Common myeloid progenitor, CD34-positive (primary cell): ENCODE measurements at places on chromosomes 5 and 9.

DNA sequence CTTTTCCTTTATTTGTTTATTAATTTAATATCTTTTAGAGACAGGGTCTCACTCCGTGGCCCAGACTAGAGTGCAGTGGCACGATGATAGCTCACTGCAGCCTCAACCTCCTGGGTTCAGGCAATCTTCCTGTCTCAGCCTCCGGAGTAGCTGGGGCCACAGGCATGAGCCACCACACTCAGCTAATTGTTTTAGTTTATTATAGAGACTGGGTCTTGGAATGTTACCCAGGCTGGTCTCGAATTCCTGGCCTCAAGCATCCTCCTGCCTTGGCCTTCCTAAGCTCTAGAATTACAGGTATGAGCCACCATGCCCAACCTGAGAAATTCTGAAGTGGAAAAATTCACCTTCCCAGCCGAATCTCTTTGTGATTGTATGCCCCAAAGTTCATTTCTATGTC is 139.4 kb upstream of the SLC12A2 start:
- H3K27me3 ChIP-seq, result no peaks in the 10 kb centered on the region
- H3K27ac ChIP-seq, result no peak overlapping the region
- H3K4me3 ChIP-seq, result no peak overlapping the region
- no peak for DNase-seq

DNA sequence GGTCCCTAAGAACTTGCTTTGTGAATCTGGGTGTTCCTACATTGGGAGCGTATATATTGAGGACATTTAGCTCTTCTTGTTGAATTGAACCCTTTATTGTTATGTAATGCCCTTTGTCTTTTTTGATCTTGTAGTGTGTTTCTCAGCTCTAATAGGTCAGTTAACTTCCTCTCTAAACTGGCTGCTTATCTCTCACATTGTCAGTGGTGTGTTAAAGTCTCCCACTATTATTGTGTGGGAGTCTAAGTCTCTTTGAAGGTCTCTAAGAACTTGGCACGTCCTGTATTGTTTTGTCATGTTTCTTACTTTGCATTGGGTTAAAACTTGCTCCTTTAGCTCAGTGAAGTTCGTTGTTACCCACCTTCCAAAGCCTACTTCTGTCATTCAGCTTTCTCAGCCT is 36.2 kb downstream of the RIC1 start:
- peaks cover 8% of the 10 kb centered on the region for H3K4me1 ChIP-seq
- no peak overlapping the region for H3K27ac ChIP-seq
- no peak for DNase-seq

DNA sequence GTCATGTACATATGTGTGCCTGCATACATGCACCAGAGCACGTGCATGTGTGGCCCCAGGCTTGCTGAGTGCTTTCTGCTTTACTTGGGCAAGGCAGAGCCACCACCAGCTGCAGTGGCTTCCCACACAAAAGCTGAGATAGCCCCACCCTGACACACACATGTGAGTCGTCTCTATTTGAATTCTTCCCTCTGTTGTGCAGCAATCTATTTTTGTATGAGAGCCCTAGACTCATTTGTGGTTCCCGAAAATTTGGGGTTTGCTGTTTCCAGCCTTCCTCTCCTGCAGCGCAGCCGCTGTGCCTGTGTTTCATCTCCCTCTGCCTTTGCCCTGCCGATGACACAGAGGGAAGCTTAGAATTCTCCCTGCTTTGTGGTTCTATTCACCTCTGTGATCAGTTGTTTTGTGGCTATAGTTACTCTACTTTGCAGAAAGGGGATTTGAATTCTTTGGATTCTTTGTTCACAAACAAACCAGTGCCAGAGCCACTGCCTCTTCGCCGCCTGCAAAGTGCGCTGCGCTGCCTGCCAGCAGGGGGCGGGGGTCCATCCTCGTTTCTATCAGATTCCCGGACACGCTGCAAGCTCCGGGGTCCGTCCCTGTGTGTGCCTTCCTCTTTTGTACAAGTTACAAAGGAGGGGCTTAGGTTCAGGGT is 95.8 kb upstream of the DAP start:
- no peak overlapping the region for H3K4me3 ChIP-seq
- no peaks in the 10 kb centered on the region for H3K36me3 ChIP-seq
- H3K27ac ChIP-seq, result no peak overlapping the region
- peaks cover 33% of the 10 kb centered on the region for H3K4me1 ChIP-seq

DNA sequence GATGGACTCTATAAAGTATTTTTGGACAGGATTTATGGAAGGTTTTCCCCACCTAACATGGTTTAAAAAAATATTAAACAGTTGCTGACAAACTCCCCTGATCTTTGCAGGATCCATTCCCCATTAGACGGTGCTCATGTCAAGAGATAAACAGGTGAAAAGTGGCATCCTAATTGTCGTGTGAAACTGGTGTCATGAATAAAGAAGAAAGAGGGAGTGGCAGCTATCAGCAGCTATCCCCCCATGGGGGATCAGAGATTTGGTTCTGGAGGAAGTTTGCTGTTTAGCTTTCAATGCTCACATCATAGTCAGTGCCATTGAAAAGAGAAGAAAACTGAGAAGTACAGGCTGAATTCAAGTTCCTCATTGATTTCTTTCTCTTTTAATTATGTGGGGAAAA is 329.3 kb upstream of the BRINP1 start:
- H3K4me3 ChIP-seq, result no peak overlapping the region
- no peaks in the 10 kb centered on the region for H3K27me3 ChIP-seq
- no peaks in the 10 kb centered on the region for H3K36me3 ChIP-seq
- H3K4me1 ChIP-seq, result no peaks in the 10 kb centered on the region
- no peak for DNase-seq
- H3K27ac ChIP-seq, result no peak overlapping the region

DNA sequence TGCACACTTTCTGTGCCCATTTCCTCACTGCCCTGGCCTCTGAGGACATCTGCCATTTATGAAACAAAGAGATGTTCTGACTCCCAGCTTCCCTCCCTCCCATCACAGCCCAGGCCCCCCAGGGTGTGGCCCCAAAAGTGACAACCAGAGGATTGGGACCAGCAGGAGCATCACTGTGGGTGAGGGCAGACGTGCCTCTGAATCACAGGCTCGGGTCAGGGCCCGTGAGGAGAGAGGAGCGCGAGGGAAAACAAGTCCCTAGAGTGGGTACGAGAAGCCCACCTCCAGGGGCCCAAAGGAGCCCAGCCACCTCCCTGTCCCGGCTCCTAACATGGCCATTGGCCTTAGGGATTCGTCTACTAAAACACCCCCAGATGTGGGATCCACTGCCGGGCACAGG is 138.0 kb upstream of the FSTL4 start:
- no peaks in the 10 kb centered on the region for H3K27me3 ChIP-seq
- no peaks in the 10 kb centered on the region for H3K36me3 ChIP-seq
- no peak for DNase-seq
- no peak overlapping the region for H3K27ac ChIP-seq
- H3K4me3 ChIP-seq, result no peak overlapping the region

DNA sequence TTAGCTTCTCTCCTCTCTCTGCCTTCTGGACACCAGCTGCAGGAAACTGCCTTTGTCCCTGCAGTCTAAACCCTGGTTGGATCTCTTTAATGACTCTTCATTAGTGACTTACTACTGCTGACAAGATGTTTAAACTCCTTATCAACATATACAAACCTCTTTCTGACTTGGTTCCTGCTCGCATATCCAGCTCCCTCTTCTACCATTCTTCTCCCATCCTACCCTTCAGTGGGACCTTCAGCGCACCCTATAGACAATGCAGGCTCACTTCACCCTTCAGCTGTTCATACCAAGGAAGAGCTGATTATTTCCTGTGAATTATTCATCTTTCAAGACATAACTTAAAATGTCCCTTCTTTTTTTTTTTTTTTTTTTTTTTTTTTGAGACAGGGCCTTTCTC is 436.5 kb downstream of the KIAA0825 start:
- H3K4me3 ChIP-seq, result no peak overlapping the region
- H3K27ac ChIP-seq, result no peak overlapping the region

GRCh38 chr5:169910393-169910792 is 69.9 kb downstream of the INSYN2B start:
- no peak overlapping the region for H3K4me3 ChIP-seq
- H3K27ac ChIP-seq, result no peak overlapping the region
- H3K36me3 ChIP-seq, result peaks cover 13% of the 10 kb centered on the region
- no peaks in the 10 kb centered on the region for H3K4me1 ChIP-seq

DNA sequence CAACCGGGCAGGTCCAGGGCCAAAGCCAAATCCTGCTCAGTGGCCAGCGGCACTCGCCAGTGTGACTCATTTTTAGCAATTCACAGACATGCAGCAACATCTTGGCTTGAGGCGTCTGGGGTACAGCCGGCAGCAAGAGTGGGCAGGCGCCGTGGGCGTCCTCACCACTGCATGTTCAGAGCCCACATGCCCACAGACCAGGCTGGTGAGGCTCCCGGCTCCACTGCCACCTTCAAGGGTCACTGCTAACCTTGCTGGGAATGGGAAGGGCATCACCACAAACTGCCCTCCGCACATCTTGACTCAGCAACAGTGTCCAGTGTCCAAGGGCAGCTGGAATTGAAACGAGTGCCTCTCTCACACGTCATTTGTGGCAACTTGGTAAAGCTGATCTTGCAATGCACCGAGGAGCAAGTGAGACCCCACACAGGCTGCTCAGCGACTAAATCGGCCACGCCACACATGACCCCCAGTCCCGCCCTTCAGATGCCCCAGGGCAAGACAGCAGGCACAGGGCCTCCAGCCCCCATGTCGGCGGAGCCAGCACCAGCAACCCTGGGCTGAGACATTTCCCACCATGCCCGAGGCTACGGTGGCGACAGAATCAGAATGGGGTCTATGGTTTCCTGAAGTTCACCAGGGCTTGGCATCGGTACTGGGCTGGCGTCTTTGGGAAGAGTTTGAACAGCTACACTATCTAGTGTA is 140.3 kb downstream of the ROR2 start:
- H3K27ac ChIP-seq, result no peak overlapping the region
- DNase-seq, result no peak
- H3K4me3 ChIP-seq, result no peak overlapping the region
- H3K36me3 ChIP-seq, result no peaks in the 10 kb centered on the region
- no peaks in the 10 kb centered on the region for H3K27me3 ChIP-seq
- no peaks in the 10 kb centered on the region for H3K4me1 ChIP-seq
